ENCODE measurements at places on chromosomes 4 and X. TPM values are rescaled to one million over a fixed set of nuclear protein-coding genes. Genes with fewer than 3 reads are reported as not detected.

- DNase-seq, result no peak
Observed at GRCh38 chr4:76640353-76640910, 205.4 kb downstream of the SHROOM3 start.

- DNase-seq, result no peak
Observed at GRCh38 chr4:168854350-168854921, 155.6 kb downstream of the CBR4 start.

GRCh38 chr4:72295966-72296557 lies 264.3 kb downstream of the NPFFR2 start:
- DNase-seq, result no peak

The CTAG1A gene
- not detected for polyA plus RNA-seq

The POU3F4 gene
- not detected for polyA plus RNA-seq

The ASMTL gene
- polyA plus RNA-seq, result 33.2 TPM

The HTT gene
- 33.2 TPM for polyA plus RNA-seq

The PAGE4 gene
- polyA plus RNA-seq, result not detected
